ENCODE measurements at places on chromosomes 4 and X. TPM values are rescaled to one million over a fixed set of nuclear protein-coding genes. Genes with fewer than 3 reads are reported as not detected.

GRCh38 chrX:2705046-2705832, 14.1 kb downstream of the CD99 start:
- no peak for DNase-seq

DNA sequence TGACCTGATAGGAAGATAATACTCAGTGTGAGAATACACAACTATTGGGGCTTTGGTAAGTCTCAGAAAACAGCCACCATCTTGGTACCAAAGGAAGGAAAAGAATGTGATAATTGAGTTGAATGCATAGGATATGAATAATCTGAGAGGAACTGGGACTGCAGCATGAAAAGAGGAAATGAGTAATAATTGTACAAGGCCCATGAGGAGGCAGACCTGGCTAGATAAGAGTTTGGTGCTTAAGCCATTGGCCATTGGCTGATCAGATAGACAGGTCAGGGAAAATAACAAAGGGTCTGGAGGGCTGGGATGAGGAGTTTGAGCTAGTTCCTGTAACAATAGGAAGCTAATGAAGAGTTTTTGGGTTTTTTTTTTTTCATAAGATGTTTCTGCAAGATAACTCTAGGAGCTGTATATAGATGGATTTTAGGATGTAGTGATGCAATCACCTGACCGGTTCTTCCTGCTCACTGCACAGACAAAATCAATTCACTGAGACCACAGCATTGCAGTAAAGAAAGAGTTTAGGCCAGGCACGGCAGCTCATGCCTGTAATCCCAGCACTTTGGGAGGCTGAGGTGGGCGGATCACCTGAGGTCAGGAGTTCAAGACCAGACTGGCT, 5.3 kb upstream of the TRMT2B start:
- DNase-seq: no peak

- DNase-seq: no peak
These were observed 129.4 kb upstream of the TENM3 start for GRCh38 chr4:182113779-182114178.

DNA sequence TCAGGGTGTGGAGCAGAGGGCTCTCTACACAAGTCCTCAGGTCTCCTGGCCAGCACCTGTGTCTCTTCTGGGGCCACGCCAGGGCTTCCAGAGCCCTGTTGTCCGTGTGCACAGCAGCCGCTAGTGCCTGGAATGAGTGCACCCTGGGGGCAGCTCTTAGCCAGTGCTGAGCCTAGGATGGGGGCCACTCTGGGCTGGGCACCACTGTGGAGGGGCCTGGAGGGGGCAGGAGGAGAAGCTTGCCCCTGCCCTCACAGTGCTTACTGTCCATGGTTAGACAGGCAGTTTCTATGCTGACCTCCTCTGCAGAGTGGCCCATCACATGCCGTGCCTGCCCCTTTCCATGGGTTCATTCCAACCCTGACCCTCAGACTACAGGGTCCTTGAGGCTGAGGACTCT, 42.7 kb upstream of the GRPEL1 start:
- DNase-seq: no peak

Gene GYPE
- not detected for total RNA-seq
